ENCODE measurements at places on chromosomes 7 and 10.

GRCh38 chr7:133477791-133478190 lies 224.9 kb downstream of the EXOC4 start:
- DNase-seq, result no peak

GRCh38 chr7:5683280-5683670 lies 98.2 kb downstream of the RNF216 start:
- DNase-seq, result no peak

DNA sequence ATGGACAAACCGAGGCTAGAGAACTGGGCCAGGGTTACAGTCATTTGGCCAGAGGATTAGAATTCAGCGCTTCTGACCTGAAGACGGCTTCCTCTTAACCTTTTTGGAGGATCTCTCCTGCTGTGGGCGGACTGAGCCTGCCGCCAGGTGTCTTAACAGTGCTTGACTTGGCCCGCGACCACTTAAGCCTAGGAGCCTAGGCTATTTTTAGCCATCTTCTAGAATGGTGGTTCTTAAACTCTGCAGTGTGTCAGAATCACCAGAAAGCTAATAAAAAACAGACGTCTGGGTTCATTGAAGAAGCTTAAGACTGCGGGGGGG lies 722 bp downstream of the MDH2 start:
- no peak for DNase-seq

- DNase-seq, result no peak
Observed at GRCh38 chr10:84292502-84292901, 35.9 kb upstream of the CCSER2 start.

DNA sequence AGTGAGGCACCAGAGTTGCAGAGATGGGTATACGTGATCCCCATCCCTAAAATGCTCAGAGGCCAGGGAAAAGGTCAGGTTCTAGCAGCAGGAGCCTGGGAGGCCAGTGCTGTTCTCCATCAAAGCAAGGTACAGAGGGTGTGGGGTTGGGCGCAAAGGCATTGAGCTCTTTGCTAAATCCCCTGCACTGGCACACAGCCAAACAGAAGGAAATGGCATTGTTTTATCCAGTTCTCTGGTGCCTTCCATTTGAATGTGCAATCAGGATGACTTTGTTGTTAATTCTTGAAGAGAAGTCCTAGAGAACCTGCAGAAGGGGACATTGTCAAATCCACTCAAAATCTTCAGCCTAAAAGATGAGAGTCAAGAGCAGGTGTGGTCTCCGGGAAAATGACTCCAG lies 111.3 kb upstream of the CHST15 start:
- no peak for DNase-seq

- no peak for DNase-seq
Observed at GRCh38 chr7:117281562-117281961, 41.3 kb downstream of the WNT2 start.

DNA sequence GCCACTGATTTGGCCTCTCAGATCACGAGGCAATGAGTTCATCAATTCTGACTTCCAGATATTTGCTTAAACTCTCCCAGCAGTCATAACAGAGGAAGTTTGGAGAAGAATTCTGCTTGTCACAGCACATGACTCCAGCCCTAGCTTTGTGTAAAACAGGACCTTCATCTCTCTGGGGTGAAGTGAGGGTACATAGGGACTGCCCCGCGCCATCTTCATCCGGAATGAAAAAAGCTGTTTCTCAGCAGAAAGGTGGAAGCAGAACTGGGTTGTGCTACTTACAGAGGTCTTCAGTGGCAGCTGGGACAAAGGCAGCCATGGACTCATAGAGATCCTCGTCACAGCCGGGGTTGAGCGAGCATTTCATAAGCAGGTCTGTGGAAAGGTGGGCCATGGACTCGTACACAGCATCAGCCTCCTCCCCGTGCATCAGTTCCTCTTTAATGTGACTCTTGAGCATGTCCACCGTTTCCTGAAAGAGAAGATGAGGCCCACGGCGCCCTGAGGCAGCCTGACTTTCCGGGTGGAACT lies 58.4 kb upstream of the TM9SF3 start:
- no peak for DNase-seq

GRCh38 chr10:127564644-127565043 lies 15.5 kb downstream of the NPS start:
- no peak for DNase-seq

GRCh38 chr7:51428217-51428887 lies 111.7 kb upstream of the COBL start:
- peak; percentile 43 for DNase-seq

DNA sequence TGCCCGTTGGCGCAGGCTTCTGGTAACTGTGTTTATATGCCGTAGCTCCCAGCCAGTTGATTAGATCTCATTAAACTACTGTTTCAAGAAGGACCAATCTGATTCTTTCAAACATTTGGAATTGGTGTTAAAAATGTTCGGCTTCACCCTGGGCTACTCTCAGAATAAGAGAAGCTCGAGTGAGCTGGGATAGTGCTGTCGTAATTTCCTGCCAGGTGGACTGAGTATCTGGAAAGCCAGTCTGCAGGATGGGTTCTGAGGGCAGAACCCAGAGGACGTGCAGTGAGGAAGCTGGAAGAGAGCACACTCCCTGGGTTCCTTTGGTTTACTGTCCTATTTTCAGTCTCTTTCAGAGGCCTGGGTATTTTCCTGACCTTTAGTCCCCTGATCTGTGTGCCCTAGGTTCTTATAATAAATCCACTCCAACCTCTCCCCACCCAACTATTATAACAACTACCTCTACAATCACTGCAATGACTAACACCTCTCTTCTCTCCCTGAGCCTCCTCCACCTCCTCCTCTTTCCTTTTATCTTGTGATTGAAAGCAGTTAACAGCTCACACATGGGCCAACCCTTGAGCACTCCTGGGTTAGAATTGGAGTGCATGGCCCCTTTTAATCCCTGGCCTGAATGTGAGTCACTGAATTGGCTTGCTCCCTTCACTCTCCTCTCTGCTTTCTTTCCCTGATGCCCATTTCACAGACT lies 63.0 kb downstream of the AOAH start:
- DNase-seq, result peak; percentile 47

GRCh38 chr10:110425684-110426293 lies 71.9 kb upstream of the DUSP5 start:
- DNase-seq, result no peak

- no peak for DNase-seq
Observed at GRCh38 chr7:124155432-124156022, 122.7 kb upstream of the TMEM229A start.

DNA sequence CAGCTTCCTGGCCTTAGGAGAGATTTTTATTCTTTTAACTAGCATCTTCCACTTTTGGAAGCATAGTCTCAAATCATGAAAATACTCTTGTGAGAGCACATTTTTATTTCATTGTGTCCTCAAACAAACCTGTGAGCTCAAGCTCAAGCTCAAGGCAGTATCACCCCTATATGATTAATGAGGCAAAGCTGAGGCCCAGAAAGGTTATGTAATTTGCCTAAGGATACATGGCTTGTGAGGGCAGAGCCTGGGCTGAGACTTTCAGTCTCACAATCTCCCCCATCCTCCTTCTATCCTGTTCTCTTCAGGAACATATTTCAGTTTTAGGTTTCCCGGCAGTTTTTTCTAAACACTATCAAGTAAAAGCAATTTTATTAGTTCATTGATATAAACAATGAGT lies 359.5 kb downstream of the PTEN start:
- DNase-seq, result no peak

DNA sequence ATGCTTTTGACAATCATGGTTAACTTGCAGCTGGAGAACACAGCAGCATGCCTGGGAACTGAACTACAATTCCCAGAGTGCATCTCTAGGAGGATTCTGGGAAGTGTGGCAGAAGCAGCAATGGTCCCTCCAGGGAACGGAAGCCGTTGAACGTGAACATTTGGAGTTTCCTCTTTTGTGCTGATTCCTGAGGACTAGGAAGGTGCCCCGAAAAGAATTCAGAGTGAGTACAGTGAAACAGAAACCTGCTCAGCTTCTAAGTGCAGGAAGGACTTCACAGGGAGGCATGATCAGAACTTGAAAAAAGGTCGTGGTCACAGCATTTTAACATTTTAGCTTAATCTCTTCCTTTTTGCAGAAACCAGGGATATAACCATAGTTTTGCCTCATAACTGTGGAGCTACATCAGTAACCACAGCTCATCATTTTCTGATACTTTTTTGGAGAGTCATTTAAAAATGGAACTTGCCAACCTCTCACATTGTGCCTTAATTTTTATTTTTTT lies at the start of gene NUDT13:
TSS of gene NUDT13 (plus strand) at position 111 of the 505 bp plus-strand sequence. CDS start 3,911 bp downstream, outside the sequence.
- DNase-seq, result peak; percentile 80

- no peak for DNase-seq
Observed at GRCh38 chr7:148403466-148403993, 187.0 kb upstream of the C7orf33 start.

DNA sequence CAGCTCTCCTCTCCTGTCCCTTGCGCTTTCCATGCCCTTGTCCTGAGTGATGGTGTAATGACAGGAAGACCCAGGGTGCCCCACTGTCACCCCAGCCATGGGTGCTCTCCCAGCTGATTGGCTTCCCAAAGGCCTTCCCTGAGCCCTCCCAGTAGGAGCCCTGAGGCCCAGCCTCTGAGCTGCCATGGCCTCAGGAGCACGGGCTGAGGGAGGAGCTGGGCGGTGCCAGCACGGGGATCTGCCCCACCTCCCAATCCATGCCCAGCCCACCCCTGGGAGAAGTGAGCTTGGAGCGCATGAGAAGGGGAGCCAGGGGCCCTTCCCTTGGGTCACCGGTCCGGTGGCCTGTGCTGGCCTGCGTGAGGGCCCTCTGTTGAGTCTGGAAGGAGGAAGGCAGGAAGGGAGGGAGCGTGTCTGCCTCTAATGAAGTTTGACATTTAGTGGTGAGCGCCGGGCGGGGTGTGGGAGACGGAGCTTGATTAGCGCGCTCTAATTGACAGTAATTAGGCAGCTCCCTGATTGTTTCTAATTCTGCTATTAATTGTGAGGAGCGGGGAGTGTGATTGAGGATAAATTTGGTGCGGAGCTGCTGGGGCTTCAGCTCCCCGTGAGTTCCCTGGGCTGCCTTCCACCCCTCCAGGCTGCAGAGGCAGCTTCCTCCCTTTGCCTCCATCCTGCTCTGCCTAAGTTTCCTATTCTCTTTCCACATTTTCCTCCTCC lies 28.3 kb downstream of the GBX1 start:
- no peak for DNase-seq

GRCh38 chr7:44707558-44708230 lies 41.0 kb upstream of the ZMIZ2 start:
- DNase-seq, result no peak

DNA sequence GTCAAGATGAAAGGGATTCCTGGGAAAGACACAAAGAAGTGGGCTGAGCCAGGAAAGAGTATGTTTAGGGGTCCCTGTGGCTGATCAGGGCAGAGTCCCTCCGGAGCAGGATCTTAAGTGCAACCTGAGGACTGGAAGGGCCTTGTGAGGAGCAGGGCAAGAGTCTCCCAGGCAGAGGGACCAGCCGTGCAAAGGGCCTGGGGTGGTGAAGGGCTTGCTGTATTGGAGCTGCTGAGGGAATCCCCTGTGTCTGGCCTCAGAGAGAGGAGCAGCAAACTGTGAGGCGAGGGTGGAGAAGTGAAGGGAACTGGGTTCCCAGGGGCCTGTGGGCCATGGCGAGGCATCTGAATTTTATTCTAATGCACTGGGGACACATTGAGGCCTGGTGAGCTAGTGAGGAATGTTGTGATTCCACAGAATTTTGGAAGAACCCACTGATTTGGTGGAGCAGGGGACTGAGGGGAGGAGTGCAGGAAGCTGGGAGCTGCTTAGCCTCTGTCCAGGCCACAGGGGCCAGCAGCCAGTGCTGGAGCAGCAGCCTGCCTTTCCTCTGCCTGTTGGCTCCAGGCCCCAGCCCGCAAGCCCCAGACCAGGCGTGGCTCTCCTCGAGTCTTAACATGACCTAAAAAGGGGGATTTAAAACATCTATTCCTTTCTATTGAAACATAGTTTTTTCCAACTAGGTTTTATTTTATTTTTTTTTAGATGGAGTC lies 138.4 kb upstream of the IGFBP3 start:
- DNase-seq, result no peak

- DNase-seq, result no peak
Observed at GRCh38 chr7:148727501-148728278, 29.0 kb downstream of the CUL1 start.

DNA sequence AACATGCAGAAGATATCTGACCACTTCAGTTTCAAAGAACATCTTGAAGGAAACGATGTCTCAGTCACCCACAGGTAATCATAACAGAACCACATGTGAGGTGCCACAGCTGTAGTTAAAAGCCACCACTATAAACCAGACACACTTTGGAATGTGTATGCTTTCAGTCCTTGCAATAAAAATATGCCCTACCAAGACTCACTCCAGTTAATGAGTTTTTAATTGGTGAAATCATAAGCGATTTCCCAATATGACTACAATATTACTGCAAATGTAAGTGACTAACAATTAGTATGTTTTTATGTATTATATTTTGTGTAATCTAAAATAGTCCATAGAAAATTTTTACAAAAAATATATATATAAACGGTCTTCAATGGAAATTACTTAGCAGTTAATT lies 428.2 kb downstream of the PARD3 start:
- no peak for DNase-seq

GRCh38 chr10:51934373-51934772 lies 235.0 kb upstream of the CSTF2T start:
- DNase-seq, result no peak

DNA sequence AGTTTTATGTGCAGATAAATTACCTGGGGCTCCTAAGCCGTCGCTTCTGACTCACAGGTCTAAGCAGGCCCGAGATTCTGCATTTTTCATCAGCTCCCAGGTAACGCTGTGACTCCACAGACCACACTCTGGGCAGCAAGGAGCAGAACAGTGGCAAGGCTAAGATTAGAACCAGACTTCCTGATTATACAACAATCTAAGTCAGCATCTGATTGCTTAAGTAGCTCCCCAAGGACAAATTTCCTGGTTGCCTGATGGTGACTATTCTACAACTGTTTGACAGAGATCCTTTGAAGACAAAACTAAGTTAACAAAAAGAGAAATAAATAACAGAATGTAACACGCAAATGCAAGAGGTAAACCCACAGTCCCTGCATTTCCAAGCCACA lies 69.0 kb downstream of the CREB3L2 start:
- DNase-seq, result no peak

GRCh38 chr10:10792681-10793080 lies 225.0 kb upstream of the CELF2 start:
- no peak for DNase-seq

GRCh38 chr10:63901881-63902280 lies 380.7 kb downstream of the REEP3 start:
- DNase-seq, result no peak

DNA sequence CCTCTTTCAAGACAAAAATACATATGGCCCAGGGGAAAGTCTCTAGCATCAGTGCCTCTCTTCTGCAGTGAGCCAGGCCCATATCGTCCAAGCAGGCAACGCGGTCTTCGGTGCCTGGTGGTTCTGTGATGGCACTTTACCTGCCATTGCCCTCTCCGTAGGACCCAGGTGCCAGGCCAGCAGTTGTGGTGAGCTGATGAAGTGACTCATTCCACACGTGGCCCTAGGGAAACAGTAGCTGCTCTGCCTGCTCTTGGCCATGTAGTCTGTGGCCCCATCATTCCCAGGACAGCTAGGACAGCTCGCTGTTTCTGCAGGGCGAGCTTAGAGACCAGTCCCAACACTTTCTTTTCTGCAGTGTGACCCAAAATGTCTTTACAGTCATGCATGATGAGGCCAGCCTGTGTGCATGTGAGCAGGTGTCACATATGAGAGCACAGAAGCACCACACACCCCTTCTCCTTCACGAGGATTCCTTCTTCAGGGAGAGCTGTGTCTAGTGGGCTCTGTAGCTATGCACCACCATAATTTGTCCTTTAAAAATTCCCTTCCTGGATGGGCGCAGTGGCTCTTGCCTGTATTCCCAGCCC lies 39.0 kb downstream of the SVIL start:
- DNase-seq, result no peak

- peak; percentile 79 for DNase-seq
Observed at GRCh38 chr10:125160856-125161706, 718 bp upstream of the CTBP2 start.

GRCh38 chr10:118626953-118627352 lies 31.5 kb upstream of the PRLHR start:
- DNase-seq, result no peak

Measured in DMS153 (cell line).